SJSA1 (cell line): ENCODE measurements at places on chromosomes 1 and 21. TPM values are rescaled to one million over a fixed set of nuclear protein-coding genes. Genes with fewer than 3 reads are reported as not detected.
A peak's percentile ranks its signal among the peaks of the same experiment; 100 is the strongest.

The GPR153 gene
- total RNA-seq = 0.32 TPM in 1 of 2 replicates, not detected in the other

DNA sequence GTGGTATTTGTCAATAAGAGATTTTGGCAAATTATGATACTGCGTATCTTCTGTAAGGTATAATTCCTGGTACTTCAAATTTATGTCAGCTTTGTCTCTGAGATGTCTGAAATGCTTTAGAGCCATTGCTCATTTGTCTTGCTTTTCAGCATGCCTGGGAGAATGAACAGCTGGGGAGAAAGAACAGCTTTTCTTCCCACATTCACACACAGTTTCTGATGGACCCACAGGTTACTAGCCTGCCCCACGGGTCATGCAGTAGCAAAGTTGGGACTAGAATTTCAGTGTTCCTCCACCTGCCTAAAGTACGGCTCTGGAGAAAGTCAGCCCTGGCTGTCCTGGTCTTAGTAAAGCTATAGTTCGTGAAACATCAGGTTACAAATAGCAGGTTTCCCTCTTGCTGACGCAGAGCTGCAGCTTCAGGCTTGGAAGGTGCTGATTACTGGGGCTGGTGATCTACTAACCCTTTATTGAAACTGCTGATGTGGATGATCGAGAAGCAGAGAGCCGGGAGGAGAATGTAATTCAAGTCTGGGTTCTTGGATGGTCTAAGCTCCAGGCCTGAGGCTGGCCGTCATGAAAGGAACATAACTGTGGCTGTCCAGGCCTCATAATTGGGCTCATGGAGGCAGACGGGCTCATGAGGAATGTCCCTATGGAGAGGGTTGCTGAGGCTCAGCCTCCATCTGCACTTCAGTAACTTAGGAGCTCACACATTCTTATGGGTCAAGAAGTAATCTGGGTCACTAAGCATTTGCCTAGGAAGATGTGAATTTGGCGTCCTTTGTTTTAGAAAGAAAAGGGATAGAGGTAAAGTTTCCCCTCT, 12.4 kb downstream of the GALNT2 start:
- DNase-seq = no peak
- peaks cover 46% of the 10 kb centered on the region for H3K4me1 ChIP-seq
- H3K27me3 ChIP-seq = no peaks in the 10 kb centered on the region
- peak overlapping the region; percentile 73 for H3K27ac ChIP-seq

DNA sequence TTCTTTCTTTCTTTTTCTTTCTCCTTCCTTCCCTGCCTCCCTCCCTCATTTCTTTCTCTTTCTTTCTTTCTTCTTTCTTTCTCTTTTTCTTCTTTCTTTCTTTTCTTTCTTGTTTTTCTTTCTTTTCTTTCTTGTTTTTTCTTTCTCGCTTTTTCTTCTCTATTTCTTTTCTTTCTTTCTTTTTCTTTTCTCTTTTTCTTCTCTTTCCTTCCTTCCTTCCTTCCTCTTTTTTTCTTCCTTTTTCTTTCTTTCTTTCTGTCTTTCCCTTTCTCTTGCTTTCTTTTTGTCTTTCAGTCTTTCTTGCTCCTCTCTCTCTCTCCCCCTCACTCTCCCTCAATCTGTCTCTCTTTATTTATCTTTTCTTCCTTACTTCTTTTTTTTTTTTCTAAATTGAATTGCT, 472.0 kb upstream of the CHRM3 start:
- no peaks in the 10 kb centered on the region for H3K36me3 ChIP-seq
- H3K27ac ChIP-seq = no peak overlapping the region
- no peak for DNase-seq

GRCh38 chr1:220810179-220810653, 23.5 kb downstream of the MTARC1 start:
- no peaks in the 10 kb centered on the region for H3K36me3 ChIP-seq
- no peaks in the 10 kb centered on the region for H3K4me1 ChIP-seq
- DNase-seq = peak; percentile 54
- H3K27me3 ChIP-seq = no peaks in the 10 kb centered on the region
- H3K27ac ChIP-seq = no peak overlapping the region

- H3K36me3 ChIP-seq = no peaks in the 10 kb centered on the region
- H3K4me3 ChIP-seq = no peak overlapping the region
- H3K4me1 ChIP-seq = peaks cover 18% of the 10 kb centered on the region
- H3K27me3 ChIP-seq = no peaks in the 10 kb centered on the region
Observed at GRCh38 chr1:55610203-55610602, 395.0 kb upstream of the USP24 start.

DNA sequence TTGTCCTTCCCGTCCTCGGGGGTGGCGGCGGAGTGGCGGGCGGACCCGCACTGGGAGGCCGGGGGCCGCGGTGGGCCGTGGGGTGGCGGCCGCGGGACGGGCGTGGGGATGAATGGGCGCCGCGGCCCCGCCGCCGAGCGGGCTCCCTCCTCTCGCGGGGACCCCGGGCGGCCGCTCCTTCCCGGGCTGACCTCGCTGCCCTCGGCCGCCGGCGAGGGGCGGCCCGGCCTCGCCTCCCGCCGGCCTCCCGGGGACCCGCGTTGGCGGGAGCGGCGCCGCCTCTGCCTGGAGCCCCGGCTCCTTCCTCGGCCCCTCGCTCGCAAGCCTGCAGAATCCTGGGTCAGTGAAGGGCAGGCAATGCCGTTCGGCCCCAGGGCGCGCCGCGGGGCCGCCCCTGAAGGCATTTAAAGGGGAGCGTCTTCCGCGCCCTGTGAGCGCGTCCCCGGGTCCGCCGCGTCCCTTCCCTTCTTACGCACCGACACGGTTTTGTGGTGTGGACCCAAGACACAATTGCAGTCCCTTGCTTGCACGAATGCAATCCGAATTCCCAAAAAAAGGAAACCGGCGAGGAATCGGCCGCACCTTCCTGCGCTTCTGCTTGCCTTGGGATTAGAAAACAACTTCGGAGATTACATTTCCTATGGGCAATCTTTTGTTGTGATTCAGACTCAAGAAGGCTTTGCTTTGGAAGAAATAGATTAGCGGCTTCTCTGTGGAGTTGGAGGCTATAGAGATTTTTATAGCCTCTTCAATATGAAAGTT, 776 bp downstream of the ITSN1 start:
- peaks cover 12% of the 10 kb centered on the region; the same call in 1 of the 2 replicates for H3K4me1 ChIP-seq
- H3K27ac ChIP-seq = peak overlapping the region; percentile 59
- peaks cover 14% of the 10 kb centered on the region for H3K36me3 ChIP-seq
- peak; percentile 47 for DNase-seq

The IL6R gene
- total RNA-seq = 22.4 and 32.6 TPM in 2 replicates

The F3 gene
- total RNA-seq = 54.7 and 63.4 TPM in 2 replicates

DNA sequence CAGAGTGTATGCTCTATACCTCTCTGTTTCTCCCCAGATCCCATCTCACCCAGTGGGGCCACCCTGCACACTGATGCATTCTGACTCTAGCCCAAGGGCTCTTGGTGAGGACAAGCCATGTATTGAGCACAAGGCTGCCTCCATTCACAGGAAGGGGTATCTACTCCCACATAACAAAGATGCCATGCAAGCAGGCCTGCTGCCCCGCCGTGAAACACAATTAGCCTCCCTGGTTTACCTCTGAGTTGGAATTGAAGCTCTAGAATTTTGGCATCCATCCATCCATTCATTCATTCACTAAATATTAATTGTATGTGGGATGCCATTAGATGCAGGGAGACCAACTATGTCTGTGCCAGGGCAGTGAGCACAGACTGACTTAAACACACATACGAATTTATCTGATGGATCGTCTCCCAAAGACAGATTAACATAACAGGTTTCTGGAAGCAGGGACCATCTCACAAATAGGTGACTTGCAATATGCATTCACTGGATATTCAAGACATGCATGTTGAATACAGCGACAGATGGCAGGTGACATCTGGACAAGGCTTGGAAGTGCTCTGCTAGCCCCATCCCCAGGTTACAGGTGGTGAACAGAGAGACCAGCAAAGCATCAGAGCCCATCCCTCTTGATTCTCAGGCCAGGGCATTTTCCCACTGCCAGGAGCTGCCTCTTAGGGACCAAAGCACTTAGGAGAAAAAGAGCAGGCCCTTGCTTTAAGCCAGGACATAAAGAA, 34.3 kb downstream of the TRABD2B start:
- no peak overlapping the region for H3K27ac ChIP-seq
- H3K4me1 ChIP-seq = no peaks in the 10 kb centered on the region
- DNase-seq = no peak
- 0 out of 2 replicates have a peak, but pooled peaks cover 2% of the 10 kb centered on the region for H3K27me3 ChIP-seq
- H3K36me3 ChIP-seq = no peaks in the 10 kb centered on the region

GRCh38 chr1:211643324-211644212, 31.9 kb downstream of the NEK2 start:
- no peak overlapping the region for H3K4me3 ChIP-seq
- H3K27ac ChIP-seq = no peak overlapping the region
- DNase-seq = peak; percentile 39
- no peaks in the 10 kb centered on the region for H3K27me3 ChIP-seq
- H3K4me1 ChIP-seq = peaks cover 37% of the 10 kb centered on the region
- no peaks in the 10 kb centered on the region for H3K36me3 ChIP-seq

GRCh38 chr1:204094313-204094729, 21.4 kb downstream of the SOX13 start:
- no peak for DNase-seq
- H3K27ac ChIP-seq = no peak overlapping the region
- H3K36me3 ChIP-seq = no peaks in the 10 kb centered on the region
- peaks cover 21% of the 10 kb centered on the region for H3K4me1 ChIP-seq
- H3K4me3 ChIP-seq = no peak overlapping the region
- H3K27me3 ChIP-seq = no peaks in the 10 kb centered on the region

- DNase-seq = peak; percentile 22
- no peaks in the 10 kb centered on the region for H3K36me3 ChIP-seq
- H3K4me3 ChIP-seq = no peak overlapping the region
- no peaks in the 10 kb centered on the region for H3K4me1 ChIP-seq
Observed at GRCh38 chr1:17919525-17920439, 164.6 kb downstream of the ACTL8 start.
